CD8-positive, alpha-beta memory T cell (primary cell): ENCODE measurements at places on chromosomes 13 and 19.
A peak's percentile ranks its signal among the peaks of the same experiment; 100 is the strongest.

DNA sequence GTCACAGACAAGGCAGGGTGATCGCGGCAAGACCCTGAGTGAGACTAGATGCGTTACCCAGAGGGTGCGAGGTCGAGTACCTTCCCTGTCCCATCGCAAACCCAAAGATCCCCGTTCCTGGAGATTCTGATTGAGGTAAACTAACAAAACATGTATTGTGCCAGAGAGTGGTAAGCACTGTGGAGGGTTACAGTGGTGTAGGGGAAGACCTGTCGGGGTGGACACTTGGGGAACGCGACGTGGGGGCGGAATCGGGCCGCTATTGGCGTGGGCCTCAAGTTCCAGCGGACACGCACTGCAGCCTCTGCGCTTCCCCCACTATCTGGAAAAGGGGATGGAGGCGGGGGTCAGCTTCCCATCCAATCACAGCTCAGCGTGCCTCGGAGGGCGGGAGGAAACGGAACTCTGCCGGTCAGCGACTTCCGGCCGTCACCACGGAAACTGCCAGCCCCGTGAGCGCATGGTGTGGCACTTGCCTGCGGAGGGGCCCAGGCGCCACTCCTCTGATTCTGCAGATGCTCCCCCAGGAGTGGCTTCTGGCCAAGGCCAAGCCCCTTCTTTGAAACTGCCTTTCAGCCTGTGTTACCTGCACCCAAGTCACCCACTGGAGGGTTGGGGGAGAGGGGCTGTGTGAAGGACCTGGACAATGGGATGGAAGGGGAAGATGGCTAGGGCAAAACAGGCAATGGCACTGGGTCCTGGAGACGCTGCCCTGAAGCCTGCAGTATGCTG lies 1.0 kb upstream of the UBE2M start:
- peak; percentile 47 for DNase-seq

DNA sequence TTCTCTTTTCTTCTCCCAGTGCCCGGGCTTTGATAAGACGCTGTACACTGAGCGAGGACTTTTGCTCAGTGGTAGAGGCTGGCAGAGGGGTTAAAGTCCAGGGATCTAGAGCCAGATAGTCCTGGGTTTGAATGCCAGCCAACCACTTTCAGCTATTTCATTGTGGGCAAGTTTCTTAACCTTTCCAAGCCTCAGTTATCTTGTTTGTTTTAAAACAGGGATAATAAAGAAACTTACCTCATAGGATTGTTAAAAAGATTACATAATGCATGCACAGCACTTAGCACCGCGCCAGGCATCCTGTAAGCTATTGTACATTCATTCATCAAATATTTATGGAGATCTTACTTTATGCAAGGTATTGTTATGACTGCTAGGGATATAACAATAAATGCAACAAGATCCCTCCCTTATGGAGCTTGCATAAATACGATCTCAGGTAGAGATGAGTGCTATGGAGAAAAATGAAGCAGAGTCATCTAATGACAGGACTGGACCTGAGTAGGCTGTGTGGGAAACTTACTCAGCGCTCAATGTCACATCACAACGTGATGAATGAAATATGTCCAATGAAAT lies 70.8 kb downstream of the LNX2 start:
- no peak for DNase-seq

DNA sequence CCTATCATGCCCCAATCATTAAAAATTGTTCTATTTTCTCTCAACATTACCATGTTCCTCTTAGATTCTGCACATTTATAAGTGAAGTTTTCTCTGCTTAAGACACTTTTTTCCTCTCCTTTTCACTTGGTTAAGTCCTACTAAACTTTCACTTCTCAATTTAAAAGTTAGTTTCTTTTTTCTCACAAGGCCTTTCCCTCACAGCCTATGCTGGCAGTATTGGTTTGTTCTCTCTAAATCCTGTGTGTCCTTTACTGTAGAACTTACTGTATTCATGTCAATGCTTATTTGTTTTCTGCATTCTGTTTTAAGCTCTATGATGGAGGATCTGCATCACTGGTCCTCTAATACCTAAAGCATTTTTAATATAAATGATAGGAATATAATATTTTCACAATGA lies 2816.6 kb downstream of the PCDH9 start:
- no peak for DNase-seq

DNA sequence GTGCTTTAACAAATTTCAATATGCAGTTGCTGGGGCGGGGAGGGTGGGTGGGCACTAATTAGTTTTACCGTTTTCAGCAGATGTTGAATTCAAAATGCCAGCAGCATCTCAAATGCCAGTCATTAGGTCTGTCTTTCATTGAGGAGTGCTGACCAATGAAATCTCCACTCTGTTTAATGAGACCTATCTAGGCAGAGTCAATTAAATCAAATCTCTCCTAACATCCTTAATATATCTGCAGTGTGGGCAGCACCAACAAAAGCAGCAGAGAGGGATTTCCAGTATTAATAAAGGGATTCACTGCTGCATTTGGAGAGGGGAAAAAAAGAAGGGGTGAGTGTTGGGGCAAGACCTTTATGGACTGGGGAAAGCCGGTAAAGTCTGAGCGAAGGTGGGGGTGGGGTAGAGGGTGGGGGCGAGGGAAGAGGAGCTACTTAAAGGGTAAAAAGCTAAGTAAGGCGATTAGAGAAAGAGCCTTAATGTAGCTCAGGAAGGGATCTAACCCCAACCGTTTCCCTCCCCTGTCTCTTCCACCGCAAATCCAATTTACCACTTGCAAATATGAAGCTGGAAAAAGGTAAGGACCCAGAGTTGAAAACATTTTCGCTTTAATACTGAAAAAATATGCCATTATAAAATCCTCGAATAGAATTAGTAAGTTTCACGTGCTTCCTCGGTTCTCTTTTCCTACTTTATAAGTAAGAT lies 4.5 kb downstream of the SLITRK1 start:
- no peak for DNase-seq

DNA sequence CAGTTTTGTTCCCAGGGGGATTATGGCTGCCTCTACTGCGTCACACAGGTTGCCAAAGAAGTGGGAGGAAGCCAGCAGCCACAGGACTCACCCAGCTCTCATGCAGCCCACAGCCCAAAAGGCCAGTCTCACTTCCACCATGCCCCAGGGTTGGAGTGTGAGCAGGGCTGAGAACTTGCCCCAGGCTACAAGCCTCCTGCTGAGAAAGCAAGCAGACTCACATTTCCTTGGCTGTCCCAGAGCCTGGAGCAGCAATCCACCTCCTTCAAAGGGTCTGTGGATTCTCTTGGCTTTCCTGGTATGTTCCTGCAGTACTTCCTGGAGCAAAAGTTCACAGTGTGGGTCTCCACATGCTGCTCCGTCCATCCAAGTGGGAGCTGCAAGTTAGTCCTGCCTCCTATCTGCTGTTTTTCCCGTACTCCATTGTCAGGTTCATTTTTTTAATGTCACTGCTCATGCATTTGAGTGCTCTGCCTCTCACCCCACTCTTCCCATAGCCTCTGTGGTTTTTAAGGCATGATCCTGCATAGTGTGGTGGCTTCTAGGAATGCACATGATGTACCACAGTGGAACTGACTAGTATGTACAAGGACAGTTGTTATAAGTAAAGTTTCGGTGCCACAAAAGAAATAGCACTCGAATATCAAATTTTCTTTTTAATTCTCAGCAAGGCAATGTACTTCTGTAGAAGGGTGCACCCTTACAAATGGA lies 56.2 kb upstream of the ARHGEF7 start:
- no peak for DNase-seq

- no peak for DNase-seq
These were observed 31.8 kb downstream of the PIP5K1C start for GRCh38 chr19:3668331-3669081.

GRCh38 chr13:26861941-26862340 lies 101.4 kb upstream of the GPR12 start:
- DNase-seq, result no peak

DNA sequence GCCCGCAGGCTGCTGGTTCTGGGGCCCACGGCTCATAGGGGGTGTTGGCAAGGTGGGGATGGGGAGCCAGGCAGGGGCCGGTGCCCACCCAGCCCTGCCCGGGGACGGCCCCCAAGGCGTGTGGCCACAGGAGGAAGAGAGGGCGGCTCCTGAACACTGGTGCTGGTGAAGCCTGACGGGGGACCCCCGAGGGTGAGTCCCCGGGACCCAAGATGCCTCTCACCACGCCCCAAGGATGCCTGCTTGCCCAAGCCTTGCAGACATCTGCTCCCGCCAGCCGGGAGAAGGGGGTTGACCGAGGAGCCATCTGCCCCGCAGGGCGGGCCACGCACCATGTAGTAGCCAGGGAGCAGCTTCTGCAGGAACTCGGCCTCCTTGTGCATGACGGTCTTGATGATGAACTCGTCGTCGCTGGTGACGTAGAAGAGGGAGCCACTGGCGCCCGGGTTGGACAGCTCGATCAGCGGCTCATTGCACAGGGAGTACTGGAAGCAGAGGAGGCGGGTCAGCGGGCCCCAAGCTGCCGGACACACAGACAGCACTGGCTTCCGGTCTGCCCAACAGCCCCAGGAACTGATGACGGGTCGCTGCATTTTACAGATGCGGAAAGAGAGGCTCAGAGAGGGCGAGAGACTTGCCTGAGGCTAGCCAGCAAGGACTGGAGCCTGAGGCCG lies 29.6 kb upstream of the CACTIN start:
- no peak for DNase-seq

DNA sequence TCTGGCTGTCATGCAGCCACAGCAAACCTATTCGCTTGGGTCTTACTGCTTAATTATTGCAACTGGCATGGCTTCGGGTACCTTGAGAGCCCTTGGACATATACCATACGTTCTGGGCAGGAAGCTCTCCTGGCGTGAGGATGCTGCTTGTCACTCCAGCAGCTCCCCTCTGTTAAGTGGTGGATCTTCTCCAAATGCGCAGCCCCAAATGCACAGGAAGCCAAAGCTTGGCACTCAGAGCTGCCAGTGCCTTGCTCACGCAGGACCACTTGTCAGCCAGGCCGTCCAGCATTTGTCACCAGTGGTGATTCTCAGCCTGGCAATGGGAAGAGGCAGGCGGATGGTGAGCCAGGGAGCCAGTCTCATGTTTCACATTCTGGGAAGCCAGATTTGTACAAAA lies 158.6 kb downstream of the KATNAL1 start:
- DNase-seq, result no peak

DNA sequence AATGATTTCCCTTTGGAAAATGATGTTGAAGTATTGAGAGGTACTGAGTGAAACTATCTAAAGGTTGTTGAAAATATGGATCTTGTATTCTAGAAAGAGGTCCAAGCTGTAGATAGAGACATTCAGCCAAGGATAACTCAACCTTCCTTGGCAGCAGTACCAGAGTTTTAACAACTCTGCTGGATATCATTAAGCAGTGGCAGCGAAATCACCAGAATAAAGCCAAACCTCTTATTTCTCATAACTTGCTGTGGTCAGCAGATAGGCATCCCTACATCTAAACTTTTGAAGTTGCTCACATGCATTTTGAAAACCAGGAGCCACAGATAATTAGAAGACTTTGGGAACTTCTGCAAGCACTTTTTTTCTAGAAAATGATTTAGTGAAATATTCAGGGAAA lies 559.8 kb downstream of the IRS2 start:
- DNase-seq, result no peak

DNA sequence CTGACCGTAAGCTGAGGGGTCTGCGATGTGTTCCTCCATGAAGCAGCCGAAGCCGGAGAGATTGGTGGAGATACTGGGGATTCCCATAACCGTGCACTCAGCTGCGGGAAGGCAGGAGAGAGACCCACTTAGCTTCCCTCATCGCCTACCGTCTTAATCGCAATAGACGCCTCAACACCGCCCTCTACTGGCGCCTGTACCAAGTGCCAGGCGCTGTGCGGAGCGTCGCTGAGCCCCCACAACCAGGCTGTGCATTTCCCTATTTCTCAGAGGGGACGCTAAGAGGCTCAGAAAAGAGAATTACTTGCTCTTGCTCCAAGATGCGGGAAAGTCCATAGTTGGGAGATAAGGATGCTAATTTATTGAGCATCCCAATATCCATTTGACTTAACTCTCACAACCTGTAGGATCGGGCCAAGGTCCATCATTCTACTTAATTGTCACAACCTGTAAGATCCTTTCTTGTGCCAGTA lies 5.8 kb downstream of the FTL start:
- DNase-seq, result peak; percentile 72

- DNase-seq, result no peak
These were observed 6.6 kb downstream of the PPP2R1A start for GRCh38 chr19:52196256-52196967.

DNA sequence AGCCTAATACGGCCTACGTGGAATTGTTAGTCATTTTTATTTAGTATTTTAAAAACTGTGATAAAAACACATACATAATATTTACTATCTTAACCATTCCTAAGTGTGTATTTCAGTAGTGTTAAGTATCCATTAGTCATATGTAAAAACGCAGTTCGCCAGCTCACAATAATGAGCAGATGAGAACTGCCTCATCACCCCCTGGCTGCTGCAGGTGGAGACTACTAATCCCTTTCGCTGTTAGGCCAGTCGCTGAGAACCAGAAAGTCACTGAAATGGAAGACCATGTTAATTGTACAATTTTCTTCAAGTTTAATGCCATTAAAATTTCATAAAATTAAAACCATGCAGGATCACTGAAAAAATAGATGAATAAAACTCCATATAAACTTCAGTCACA lies 1.6 kb downstream of the ESD start:
- no peak for DNase-seq

DNA sequence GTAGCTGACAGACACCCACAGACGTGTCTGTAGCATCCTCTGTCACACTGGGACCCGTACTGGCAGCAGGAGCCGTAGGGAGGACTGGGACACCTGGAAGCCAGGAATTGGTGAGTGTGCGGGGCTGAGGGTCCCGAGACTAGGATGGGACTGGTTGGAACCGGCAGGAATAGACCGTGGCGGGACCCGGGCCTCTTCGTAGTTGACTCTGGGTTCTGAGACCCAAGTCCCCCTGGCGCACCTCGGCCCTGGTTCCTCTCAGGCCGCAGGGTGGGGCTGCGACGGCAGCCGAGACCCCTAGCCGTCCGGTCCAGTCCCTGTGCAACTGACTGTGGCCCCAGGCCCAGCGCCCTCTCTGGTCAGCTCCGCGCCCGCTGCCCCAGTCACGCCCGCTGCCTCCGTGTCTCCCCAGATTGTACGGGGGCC lies 64.7 kb downstream of the ZNF823 start:
- no peak for DNase-seq

DNA sequence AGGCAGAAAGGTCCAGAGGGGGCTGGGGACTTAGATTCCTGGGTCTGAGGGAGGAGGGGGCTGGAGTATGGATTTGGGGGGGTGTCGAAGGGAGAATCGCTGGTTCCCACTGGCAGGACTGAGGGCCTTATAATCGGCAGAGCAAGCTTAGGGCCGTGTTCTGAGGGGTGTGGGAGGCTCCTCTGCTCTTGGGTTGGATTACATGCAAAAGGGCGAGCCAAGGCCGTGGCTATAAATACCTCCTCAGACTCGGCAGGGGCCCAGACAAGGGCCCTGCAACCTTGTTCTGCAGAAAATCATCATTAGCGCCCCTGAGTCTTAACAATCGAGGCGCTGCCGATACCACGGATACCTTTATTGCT lies 707 bp upstream of the MAMSTR start:
- no peak for DNase-seq

DNA sequence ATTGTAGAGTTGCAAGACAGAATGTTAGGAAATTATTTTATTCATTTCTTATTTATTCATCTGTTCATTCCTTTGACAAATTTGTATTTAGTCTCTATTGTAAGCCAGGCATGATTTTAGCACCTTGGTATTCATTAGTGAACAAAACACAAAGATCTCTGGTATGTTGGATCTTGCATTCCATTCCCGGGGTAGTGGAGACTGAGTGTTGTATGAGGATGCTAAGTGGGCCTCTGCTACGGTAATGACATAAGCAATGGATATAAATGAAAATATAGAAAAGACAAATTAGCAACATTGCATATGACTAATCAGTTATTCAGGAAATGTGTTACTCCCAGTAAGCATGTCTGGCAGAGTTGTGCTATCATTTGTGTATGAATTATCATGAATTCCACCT lies 449.3 kb downstream of the PCDH17 start:
- DNase-seq, result no peak
